ENCODE measurements at places on chromosomes 3 and 15.

DNA sequence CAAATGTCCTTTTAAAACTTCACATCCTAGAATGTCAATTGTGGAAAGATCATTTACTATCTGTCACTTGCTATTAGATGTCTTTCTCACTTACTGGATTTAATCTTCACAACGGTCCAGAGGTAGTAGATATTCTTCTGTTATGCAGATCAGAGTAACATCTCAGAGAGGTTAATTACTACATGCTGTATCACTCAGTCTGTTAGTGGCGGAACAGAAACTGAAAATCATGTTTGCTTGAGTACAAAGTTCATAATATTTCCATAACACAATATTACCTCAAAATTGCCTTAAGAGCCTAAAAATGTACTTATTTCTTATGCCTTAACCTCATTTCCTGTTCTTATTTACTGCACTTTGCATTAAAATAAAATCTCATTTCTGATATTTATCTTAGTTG is 28.6 kb upstream of the GPR149 start:
- DNase-seq: no peak

GRCh38 chr3:58021962-58022361 is 13.7 kb downstream of the FLNB start:
- no peak for DNase-seq

GRCh38 chr3:5186089-5186857 is 1.2 kb upstream of the EDEM1 start:
- no peak for DNase-seq

GRCh38 chr3:59935025-59935424 is 885.2 kb upstream of the CFAP20DC start:
- no peak for DNase-seq

GRCh38 chr3:31092748-31093589 is 198.5 kb upstream of the GADL1 start:
- no peak for DNase-seq

DNA sequence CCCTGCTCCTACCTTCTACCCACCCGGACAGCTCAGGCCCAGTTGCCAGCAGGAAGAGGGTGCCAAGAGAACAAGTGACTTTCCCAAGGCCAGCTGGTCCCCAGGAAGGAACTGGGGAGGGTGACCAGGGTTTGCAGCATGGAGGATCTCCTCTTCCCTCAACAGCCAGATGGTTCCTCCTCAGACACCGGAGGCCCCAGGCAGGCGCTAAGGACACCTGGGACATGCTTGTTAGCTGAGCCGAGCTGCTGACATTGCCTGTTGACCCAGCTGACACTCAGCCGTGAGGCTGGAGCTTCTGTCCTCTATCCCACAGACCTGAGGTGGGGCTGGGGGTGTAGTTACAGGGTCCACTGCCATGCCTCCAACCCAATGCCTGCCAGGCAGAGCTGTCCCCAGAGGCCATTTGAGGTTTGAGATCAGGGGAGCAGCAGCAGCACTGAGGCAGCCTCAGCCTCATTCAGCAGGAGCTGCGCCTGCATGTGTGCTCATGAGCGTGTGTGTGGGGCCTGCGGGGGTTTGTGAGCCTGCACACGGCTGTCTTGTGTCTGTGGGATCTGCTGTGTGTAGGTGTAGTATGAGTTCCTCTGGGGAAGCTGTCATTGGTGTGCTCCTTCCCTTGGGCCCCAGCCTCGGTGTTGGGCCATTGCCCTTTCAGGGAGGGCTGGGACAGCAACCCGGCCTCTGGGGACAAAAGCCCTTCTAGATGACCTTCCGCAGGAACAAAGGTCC is 7.1 kb downstream of the CPLX3 start:
- DNase-seq: no peak

- DNase-seq: no peak
Observed at GRCh38 chr3:194856296-194856695, 170.6 kb downstream of the FAM43A start.

DNA sequence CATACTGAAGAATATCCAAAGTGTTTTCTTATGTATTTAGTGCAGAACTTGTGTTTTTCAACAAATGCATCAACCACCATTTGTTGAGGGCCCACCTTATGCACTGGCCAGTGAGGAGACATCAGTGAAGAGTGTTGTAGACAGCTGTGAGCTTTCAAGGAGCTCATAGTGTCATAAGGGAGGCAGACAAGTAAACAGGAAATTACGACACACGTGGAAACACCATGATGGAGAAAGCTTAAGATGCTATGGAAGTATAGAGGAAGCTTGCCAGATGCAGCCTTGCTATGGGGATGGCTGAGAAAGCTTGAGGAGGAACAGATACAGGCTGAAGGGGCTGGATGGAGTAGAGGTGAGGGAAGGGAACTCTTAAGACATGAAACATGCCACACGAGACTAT is 50.8 kb upstream of the PSMD6 start:
- DNase-seq: no peak

- no peak for DNase-seq
Observed at GRCh38 chr3:171064461-171064860, 37.9 kb upstream of the SLC2A2 start.

- DNase-seq: no peak
Observed at GRCh38 chr3:189577050-189577951, 53.9 kb upstream of the TP63 start.

GRCh38 chr3:45180899-45181298 is 34.7 kb upstream of the CDCP1 start:
- no peak for DNase-seq

- DNase-seq: no peak
Observed at GRCh38 chr3:123008840-123009239, 18.7 kb downstream of the SEMA5B start.

DNA sequence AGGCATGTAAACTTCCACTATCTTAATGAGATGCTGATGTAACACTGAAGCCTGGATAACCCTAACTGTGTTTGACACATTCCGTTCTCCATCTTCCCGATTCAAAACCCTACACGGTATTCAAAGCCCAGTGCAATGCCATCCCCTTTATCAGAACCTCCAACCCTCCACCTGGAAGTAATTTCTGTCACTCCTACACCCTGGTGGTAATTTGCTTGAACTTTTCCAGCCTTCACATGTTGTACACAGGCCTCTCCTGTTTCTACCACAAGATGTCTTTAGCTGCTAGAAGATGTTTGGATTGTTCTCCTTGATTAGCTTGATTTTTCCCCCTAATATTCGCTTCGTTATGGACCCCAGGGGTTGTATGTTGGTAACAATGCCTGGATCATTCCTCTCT is 208.9 kb downstream of the CHST2 start:
- no peak for DNase-seq

DNA sequence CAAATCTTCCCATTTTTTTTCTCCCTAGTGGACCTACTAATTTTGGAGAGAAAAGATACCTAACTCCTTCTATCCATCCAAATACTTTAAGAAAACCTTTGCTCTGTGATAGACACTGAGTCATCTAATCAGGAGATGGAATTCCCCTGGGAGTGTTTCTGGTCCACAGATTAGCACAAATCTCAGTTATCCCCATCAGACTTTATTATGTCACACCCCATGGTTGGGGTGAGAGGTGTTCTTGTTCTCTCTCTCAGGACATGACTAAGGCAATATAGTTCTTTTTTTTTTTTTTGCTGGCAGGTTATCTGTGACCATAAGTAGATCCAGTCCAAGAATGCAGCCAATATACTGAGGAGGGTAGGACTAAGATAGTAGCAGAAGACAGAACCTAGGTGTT is 15.8 kb downstream of the SLC9A9 start:
- no peak for DNase-seq

DNA sequence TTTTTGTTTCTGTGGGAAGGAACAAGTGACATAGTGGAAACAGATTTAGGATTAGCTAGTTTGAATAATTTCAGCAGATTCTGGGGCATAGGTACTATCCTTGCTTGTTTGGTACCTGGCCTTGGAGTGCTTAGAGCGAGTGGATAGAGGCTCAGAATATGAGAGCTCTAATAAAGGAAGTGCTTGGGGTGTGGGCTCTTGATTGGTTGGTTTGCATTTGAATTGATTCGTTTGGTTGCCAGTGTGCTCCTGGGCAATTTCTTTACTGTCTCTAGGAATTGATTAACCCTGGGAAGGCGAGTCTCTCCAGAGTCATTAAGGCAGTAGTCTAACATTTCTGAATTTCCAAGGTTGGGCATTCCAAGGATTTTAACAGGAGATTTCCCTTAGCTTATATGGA is 98.0 kb downstream of the DTWD1 start:
- DNase-seq: no peak

DNA sequence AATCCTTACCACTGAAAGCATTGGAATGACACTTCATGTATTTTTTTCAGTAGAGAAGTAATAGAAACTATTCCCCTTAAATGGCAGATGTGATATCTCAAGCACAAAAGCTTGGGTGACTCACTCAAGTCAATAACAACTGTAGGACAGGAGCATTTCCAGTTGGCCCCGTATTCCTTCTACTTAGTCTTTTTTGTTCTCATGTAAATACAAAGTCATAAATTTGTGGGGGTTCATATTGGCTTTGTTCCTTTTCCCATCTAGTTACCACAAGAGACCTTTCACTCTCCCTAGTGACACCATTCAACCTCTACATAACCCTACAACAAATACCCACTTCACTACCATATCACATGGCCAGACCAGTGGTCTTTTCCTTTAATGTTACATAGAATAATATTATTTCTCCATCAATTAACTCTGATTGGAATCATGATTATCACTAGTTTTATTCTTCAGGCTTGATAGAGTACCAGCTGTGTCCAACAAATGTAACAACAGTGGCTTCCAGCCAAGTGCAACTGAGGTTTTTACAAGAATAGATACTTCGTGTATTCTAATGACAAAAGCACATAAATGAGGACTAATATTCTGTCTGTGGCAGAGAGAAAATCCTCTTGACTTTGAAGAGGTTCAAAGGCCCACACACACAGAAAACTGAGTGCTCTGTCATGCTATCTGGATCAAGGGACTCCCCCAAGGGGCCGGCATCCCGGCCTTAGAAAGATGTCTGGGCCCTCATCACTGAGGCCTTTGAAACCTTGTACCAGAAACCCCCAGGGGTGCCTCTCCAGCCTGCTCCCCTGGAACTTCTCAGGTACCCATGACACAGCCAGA is 94.0 kb upstream of the THBS1 start:
- DNase-seq: no peak

- DNase-seq: no peak
Observed at GRCh38 chr3:180252683-180253082, 215.9 kb upstream of the PEX5L start.

- DNase-seq: no peak
Observed at GRCh38 chr3:185242642-185243041, 11.2 kb downstream of the EHHADH start.

DNA sequence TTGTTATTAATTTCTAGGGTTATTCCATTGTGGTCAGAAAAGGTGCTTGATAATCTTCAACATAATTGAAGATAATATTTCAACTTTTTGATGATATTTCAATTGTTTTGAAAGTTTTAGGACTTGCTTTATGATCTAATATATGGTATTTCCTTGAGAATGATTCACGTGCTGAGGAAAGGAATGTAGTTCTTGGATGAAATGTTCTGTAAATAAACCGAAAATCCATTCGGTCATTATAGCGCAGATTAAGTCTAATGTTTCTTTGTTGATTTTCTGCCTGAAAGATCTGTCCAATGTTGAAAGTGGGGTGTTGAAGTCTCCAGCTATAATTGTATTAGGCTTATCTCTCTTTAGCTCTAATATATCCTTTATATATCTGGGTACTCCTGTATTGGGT is 617.5 kb upstream of the NECTIN3 start:
- no peak for DNase-seq

- DNase-seq: no peak
Observed at GRCh38 chr15:38860253-38860652, 295.6 kb upstream of the RASGRP1 start.

- DNase-seq: no peak
Observed at GRCh38 chr15:100348578-100348977, 6.8 kb upstream of the ADAMTS17 start.

GRCh38 chr3:133662278-133662651 is 524 bp upstream of the TOPBP1 start:
- DNase-seq: no peak

DNA sequence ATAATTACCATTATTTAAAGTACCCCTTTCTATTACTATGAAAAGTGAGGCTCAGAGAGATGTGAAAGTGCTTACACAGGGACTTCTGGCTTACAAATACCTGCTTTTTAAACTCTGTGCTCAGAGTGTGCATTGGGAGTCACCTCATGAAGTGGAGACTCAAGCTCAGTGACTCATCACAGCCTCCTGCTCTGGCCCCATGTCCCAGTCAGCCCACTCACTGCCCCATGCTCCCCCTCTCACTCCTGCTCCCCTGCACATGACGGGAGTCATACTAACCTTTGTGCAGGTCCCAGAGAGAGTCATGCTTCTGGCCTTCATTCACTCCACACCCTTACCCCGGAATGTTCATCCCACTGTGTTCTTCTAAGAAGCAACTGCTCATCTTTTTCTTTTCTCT is 20.2 kb downstream of the CCR1 start:
- no peak for DNase-seq

- DNase-seq: peak; percentile 60
Observed at GRCh38 chr3:55486857-55487380, at the start of gene WNT5A. TSS of gene WNT5A (minus strand) at chr3:55487306. CDS start at chr3:55486985, 321 bp downstream.

GRCh38 chr3:194773216-194773615 is 87.5 kb downstream of the FAM43A start:
- DNase-seq: no peak

DNA sequence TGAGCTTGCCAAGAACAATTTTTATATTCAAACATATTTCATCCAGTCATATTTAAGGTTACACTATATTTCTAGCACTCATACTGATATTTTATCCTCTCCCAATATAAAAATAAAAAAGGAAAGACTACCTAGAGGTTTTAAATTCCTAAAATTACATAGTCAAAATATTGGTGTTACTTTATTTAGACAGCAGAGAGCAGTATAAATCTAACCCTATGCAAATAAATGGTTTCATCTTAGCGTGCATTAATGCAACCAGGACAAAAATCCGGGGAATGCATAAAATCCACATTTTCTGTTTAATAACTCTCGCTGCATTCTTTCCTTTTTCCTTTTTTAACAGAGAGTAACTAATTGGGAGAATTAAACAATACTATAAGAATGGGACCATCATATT is 1447.4 kb upstream of the ALCAM start:
- no peak for DNase-seq

DNA sequence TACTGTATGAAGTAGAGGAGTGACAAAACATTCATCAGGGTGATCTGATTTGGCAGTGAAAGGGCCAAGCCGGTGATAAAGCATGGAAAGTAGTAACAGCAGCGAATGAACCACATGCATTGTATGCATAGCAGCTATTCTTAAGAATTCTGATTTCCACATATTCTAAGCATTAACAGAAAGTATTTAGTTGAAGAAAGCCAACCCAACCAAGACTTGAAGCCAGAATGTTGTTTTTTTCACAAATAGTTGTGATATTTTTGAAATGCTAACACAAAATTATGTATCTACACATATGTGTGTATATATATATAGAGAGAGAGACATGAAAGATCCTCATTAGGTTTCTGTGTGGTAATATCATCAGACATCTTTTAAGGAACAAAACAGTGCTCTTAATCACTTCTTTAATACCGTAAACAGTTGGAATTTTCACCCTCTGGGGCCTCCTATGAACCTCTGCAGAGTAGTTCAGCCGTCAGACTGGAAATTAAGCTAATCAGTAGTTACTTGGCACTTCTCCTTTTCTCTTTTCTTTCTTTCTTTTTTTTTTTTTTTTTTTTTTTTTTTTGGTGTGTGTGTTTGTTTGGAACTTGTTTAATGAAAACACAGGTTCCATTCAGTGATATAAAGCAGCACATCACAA is 139.6 kb downstream of the CMSS1 start:
- DNase-seq: no peak
